ENCODE measurements at places on chromosomes 1 and 21.

DNA sequence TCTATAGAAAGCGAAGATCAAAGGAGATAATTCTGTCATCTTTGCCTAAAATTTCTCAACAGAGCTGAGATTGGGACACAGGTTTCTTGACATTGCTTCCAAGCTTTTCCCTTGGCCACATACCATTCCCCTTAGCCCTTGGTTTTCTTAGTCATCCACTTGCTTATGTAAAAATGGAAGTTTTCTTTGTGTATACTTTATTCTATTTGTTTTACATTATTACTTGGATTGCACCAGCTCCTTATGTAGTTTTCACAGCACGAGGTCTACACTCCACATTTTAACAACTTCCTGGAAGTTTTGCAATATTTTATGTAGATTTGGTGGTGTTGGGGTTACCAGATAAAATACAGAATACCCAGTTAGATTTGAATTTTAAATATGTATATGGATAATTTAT, 129.8 kb downstream of the PLA2G4A start:
- DNase-seq = no peak

DNA sequence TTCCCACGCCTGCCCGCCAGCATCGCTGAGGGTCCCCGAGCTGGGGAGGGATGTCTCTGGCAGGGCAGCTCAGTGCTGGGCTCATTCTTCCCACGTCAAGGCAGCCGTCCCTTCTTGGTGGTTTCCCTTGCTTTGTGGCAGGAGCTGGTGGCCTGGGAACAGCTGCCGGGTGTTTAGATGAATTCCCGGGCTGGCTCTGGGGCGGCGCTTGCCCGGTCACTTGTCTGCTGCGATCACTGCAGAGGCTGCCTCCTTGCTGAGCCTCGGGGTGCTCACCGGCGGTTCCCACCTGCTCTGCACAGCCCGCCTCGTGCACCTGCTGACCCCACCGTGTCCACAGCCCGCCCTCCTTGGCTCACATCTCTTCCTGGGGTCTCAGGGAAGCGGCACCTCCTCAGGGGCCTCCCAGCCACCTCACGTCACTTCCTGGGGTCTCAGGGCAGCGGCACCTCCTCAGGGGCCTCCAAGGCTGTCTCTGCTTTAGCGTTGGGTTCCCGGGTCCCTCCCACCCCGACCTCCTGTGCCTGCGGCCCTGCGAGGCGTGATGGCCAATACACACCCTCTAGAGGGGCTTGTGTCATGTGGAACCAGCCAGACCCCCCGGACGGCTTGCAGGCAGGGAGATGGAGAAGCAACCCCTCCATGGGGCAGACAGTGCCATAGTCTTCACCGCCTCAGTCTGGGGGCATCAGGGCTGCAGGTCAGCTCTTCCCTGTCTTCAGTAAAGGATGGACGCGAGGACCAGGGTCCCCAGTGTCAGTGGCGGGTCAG, 13.5 kb downstream of the COL18A1 start:
- no peak for DNase-seq

- DNase-seq = no peak
Measured at GRCh38 chr1:235863699-235864093, 3.0 kb downstream of the LYST start.

DNA sequence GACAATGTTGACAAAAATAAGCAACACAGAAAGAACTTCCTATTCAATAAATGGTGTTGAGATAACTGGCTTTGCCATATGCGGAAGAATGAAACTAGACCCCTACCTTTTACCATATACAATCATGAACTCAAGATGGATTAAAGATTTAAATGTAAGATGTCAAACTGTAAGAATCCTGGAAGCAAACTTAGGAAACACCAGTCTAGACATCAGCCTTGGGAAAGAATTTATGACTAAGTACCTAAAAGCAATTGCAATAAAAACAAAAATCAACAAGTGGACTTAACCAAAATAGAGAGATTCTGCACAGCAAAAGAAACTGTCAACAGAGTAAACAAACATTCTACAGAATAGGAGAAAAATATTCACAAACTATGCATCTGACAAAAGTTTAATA, 16.1 kb upstream of the CLDN8 start:
- DNase-seq = no peak

DNA sequence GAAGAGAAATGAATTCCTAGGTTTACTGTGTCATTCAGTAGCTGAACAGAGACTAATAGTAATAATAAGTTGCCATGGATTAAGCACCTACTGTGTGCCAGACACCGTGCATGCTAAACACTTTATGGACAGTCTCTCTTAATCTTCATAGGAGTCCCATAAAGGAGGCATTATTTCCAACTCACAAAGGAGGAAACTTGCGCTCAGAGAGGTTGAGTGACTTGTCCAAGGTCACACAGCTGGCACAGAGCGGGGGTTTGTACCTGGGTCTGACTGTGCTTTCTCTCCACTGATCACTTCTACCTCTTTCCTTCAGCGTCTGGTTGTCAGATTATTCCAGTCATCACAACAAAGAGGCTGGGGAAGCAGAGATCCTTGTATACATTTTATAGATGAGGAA, 91.3 kb downstream of the KIRREL1 start:
- DNase-seq = no peak

DNA sequence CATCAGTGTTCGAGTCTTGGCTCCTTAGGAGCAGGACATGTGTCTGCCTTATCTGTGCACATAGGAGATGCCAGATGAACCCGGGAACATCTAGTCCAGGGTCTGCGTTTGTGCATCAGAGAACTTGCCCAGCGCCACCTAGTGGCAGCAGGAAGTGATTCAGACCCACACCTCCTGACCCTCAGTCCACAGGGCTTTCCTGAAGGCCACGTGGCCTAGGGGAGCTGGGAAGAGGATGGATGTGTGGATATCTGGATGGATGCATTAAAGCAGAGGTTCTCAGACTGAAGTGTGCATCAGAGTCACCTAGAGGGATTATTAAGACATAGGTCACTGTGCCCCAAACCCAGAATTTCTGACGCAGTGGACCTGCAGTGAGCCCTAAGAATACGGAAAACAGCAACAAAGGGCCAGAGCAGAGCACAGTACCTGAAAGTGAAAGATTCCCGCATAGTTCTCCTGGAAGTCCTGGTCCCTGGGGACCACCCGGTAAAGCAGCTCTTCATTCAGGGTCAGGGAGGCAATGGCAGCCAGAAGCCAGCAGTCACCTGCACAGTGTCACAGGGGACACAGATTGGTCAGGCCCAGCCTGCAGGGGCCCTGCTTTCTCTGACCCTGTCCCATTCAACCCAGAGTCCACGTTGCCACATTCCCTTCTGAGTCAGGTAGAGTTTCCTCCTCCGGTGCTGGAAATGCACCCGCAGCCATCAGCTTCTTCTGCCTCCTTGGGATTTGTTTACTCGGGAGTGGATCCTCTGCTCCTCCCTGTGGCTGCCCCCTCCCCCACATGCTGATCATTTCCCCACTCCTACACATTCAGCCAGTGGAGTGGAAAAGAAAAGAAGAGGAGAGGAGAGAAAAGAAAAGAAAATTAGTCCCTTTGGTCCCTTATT, 37.0 kb downstream of the CAPN8 start:
- no peak for DNase-seq

DNA sequence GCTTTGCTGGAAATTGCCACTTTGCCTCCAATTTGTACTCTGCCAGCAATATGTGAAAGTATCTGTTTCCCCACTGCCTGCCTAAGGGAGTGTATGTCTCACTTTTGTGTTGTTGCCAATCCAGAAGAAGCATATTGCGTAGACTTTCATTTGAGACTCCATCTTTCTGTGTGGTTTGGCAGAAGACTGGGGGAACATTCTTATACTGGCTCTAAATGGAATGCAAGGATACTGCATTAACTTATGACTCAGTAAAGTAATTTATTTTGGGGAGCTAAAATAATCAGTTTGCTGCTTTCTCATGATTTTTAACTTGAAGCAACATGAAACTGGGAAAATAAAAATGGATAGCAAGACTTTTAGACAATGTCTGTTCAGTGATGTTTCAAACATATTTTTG, 107.7 kb upstream of the TMPRSS2 start:
- DNase-seq = no peak

- DNase-seq = no peak
Measured at GRCh38 chr1:219582296-219582695, 30.6 kb downstream of the ZC3H11B start.

- DNase-seq = no peak
Measured at GRCh38 chr1:101043776-101044175, 18.2 kb upstream of the DPH5 start.

DNA sequence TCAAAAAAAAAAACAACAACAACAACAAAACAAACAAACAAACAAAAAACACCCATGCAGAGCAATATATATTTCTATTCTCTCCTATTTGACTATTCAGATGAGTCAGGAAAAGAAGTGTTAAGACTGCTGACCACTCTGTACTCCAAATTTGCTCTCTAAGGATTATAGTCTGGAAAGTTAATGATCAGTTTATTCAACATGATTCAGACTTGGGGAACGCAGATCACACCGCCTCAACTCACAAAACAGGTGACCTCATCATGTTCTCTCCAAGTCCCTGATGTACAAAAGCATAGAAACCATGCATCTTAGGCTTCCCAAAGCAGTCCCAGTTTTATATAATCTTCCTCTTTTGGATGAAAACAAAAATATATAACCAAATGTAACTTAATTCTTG, 51.9 kb upstream of the PRRC2C start:
- no peak for DNase-seq

GRCh38 chr1:55724551-55725325, 509.6 kb upstream of the USP24 start:
- no peak for DNase-seq

- no peak for DNase-seq
Measured at GRCh38 chr1:55047611-55048010, 8.3 kb downstream of the PCSK9 start.

- no peak for DNase-seq
Measured at GRCh38 chr1:14263671-14264070, 334.8 kb upstream of the KAZN start.

- no peak for DNase-seq
Measured at GRCh38 chr1:206065547-206066145, 12.7 kb downstream of the RHEX start.

GRCh38 chr1:64974288-64974825, 8.0 kb upstream of the JAK1 start:
- DNase-seq = no peak

DNA sequence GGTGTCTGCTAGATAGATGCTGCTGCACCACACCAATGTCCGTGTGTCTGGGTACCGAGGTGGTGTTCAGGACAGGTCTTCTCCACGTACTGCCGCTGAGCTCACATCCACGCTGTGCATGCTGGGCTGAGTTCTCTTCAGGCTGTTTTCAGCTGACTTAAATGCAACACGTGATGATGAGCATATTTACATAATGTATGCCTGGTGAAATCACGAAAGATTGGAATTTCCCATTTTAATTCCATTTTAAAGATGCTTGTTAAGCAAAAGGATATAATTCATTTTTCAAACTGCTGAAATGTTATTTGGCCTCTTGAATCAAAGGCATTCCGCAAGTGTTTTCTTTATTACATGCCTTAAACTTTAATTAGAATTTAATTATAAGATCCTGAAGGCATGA, 107.9 kb downstream of the FGGY start:
- DNase-seq = no peak

DNA sequence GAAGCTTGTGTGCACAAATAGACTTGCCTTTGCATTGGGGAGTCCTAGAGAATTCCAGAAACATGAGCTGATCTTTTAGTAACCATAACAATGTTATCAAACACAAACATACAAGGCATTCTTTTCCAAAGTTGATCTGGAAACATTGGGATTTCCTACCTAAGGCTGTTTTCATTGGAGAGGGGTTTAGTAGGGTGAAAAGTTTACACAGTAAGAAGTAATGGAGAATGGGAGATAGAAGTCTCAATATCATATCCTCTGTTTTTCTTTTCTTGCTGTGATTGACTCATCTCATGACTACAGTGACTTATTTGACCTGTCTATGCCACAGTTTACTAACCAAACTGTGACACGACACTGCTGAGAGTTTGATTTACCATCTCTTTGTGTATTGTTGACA, 65.6 kb upstream of the PLA2G4A start:
- no peak for DNase-seq

DNA sequence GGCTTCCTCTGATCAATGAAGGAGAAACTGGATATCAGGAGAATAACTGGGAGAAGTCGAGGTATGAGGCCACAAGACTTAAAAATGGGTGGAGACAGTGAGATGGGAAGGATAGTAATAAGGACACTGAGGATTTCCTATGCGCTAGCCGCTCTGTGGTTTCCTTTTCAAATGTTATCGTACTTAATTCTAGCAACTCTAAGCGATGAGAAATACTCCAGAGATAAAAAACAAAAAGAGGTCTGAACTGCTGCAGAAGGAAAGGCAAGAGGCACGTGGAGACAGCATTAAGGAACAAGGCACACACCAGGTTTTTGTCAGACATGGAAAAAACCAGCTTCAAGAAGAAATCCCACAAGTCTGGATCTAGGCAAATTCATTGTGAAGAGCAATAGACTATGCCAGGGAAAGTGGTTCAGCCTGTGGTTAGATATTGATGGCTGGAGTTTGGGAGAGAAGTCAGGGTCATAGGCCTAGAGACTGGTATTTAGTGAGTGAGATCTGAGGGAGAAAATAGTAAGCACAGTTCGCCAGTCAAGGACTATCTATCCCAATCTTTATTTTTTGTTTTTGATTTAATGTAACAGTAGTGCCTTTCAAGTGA, 5.3 kb downstream of the CLCA2 start:
- no peak for DNase-seq

DNA sequence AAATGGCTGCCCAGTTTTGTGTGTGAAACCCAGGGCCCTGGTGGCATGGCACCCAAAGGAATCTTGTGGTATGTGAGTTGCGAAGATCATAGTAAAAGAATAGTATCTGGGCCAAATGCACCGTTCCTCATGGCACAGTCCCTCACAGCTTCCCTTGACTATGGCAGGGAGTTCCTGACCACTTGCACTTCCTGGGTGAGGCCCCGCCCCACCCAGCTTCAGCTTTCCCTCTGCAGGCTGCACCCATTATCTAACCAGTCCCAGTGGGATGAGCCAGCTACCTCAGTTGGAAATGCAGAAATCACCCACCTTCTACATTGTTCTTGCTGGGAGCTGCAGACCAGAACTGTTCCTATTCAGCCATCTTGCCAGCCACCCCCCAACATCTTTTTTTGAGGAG, 63.0 kb downstream of the SLC5A9 start:
- DNase-seq = no peak

DNA sequence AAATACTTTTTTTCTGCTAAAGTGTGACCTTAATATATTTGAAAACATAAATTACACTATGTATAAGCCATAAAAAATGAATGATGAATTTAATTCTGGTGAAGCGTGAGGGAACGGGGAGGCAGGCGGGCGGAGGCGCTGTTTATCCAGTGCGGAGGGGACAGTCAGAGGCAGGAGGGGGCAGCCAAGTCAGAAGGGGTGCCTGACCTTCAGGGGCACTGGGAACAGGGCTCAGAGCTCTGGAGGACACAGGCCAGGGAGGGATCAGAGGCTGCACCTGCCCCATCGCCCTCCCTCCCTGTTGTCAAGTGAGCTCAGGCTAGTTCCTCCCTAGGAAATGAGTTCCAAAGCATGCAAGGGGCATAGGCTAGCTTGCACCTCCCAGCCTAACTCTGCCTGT, 82.0 kb upstream of the CASZ1 start:
- no peak for DNase-seq

GRCh38 chr1:28428012-28428411, 58.5 kb downstream of the PHACTR4 start:
- DNase-seq = no peak
